ENCODE measurements at places on chromosomes 3 and 15.

DNA sequence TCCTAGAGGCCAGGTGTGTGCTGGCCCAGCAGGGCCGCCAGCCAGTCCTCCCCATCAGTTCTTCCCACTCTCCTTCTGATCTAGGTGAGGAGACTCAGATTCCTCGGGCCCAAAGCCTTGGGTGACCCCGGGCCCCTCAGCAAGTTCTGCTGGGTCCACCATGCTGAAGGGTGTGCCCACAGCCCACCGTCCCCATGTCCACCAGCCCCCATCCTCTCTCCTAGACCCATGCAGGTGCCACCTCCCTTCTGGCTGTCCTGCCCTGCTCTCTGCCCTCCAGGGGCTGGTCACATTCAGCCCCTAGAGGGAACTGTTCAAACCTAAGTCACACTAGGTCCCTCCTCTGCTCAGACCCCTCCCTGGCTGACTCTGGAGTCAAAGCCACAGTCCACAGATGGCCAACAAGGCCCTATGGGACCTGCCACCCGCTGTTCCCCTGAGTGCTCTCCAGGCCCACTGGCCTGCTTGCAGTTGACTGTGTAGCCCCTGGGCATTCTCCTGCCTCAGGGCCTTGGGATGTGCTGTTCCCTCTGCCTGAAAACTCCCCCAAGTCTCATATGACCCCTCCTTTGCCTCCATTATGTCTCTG, 878 bp upstream of the TLR9 start:
- no peak for DNase-seq

GRCh38 chr3:140341203-140341602, 336.7 kb upstream of the TRIM42 start:
- no peak for DNase-seq

DNA sequence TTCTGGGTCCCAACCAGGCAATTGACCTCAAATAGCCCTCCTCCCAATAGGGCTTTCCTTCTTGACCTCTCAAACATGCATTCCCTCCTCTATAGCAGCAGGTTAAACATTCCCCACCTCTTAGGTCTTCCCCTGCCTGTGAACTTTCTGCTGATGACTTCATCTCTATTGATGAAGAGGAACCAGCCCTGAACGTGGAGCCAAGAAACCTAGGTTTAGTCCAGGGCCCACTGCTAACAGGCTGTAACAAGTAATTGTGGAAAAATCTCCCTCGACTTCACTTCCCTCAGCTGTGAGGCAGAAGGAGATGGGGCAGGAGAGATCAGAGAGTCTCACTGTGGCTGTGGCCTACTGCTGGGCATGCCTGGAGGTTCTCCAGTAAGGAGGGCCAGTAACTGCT, 24.7 kb downstream of the ILDR1 start:
- DNase-seq = no peak

- DNase-seq = no peak
Observed at GRCh38 chr15:26525096-26525495, 247.8 kb downstream of the GABRB3 start.

DNA sequence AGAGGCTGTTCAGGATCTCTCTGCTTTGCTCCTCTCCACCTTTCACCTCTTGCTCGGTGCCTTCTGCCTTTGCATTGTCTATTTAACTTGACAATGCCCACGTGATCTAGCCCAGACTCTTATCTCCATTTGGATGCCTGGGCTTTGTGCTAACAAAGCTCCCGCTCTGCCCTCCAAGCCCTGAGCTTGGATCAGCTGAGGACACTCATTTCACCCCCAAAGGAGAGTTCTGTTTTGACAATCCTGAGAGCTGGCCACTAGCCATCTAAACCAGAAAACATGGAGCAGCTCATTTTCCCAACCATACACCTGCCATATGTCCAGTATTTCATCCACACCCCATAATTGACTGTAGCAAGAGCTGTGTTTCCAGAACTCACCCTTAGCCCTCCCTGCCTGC, 12.8 kb downstream of the GPR176 start:
- no peak for DNase-seq

DNA sequence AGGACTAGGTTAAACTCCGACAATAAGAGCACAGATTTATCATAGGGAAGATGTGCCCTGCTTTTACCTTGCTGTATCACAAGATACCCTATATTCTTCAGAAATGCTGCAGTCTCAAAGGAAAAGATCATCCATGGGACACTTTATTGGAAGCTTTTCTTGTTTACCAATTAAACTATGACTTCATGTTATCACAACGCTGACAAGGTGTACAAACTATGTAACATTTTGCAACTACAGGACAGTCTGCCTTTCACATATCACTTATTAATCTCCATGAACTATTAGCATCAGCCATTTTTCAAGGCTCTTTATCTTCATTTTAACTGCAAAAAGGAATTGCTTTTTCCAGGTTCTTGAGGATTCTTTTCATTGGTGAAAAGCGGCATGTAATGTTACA, 34.0 kb downstream of the CBLB start:
- no peak for DNase-seq

Measured in stimulated activated CD8-positive, alpha-beta memory T cell treated with anti-CD3 and anti-CD28 coated beads, Interleukin-15, amount 100 ng/mL, for 48 hours (primary cell).